ENCODE measurements at places on chromosomes 5 and 9. TPM values are rescaled to one million over a fixed set of nuclear protein-coding genes. Genes with fewer than 3 reads are reported as not detected.

The TAF9 gene
- total RNA-seq, result 50.4 TPM

The IRX2 gene
- total RNA-seq, result 17.6 TPM

The LECT2 gene
- not detected for total RNA-seq

The RAB14 gene
- 48.6 TPM for total RNA-seq

The OTP gene
- 0.27 TPM for total RNA-seq

The SOX30 gene
- 0.18 TPM for total RNA-seq

The CNTNAP3B gene
- total RNA-seq, result 53.5 TPM

The IFNA1 gene
- not detected for total RNA-seq

The SHB gene
- total RNA-seq, result 12.2 TPM

The ARL14EPL gene
- total RNA-seq, result not detected

The RAB24 gene
- 9.5 TPM for total RNA-seq

The IFNB1 gene
- not detected for total RNA-seq

The OLFML2A gene
- total RNA-seq, result 5.4 TPM

GRCh38 chr5:128965011-128965637, at the start of gene SLC27A6:
Gene SLC27A6, plus strand, starts transcription at chr5:128965488. Its CDS starts 650 bp downstream, at chr5:128966138.
- no peak for DNase-seq

- no peak for DNase-seq
Observed at GRCh38 chr9:82598241-82599039, 464.5 kb downstream of the RASEF start.

DNA sequence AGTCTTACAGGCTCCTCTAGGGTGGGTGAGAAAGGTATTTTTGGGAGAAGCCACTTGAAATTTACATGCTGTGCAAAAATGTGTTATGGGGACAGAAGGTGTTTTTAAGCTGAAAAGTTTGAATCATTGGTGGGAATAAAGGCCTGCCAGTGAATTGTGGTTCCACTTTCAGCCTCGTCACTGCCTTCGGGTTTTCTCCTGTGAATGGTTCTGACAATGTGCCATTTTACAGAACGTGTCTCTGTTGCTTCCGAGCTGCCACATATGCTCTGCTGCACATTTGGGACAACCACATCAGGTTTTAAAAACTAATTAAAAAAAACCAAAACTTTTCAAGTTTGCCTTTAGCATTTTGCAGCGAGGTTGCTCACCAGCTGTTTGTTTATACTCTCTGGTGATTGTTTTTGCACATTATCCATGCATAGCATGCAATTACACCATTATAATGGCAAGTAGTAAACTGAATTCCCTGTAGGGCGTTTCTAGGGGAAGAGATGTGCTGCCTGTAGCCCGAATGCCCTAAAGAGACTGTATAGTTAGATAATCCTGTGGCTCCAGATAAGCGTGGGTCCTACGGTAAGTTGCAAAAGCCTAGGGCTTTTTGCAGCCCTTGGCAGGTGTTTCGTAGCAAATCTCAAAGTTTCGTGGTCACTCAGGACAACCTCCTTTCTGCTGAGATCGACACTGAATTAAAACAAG, 40.1 kb upstream of the SUB1 start:
- DNase-seq, result no peak

- DNase-seq, result no peak
Observed at GRCh38 chr5:136191304-136192014, 1.5 kb downstream of the SMIM32 start.

DNA sequence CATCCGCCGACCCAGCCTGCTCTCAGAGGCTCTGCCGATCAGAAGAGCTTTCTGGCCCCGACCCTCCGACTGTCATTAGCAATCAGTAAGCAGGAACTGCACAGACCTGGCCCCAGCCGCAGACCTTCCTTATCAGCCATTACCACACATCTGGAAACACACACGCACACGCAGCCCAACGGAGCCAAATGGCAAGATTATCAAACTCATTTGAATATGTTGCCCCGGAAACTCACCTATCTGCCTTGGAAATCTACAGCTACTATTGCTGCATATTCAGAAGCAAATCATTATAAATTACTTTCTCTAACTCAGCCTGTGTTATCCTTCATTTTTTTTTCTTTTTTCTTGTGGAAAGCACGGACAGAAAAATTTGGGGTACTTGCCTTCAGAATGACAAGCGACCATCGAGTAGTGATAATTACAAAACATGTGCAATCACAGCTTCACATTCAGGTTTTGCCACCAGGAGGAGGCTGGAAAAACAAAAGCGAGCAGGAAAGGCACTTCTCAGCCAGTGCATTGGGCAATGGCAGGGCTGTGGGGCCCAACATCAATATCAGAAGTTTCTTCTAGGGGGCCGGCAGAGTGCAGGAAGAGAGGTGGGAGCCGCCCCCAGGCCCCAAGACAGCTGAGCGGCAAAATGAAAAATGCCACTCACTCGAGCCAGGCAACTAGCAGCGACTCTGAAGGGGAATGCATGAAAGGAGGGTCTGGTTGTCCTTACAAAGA, 122.3 kb downstream of the VAV2 start:
- DNase-seq, result no peak

DNA sequence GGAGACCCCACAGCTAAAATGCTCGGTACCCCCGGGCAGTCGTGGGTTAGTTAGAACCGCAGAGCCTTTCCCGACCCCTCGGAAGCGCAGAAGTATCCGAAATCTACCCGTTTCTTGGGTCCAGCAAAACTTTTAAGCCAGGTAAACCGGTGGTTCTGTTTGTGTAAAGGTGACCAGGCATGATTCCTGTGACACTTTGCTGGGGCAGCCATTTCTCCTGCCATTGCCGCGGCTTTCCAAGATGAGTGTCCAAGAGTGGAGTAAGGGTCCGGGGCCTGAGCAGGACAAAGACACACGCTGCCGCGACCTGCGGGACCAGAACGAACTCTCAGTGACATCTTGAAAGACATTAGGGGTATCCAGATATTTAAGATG, 655 bp downstream of the MARVELD2 start:
- DNase-seq, result no peak

GRCh38 chr9:3330792-3331420, 194.9 kb downstream of the RFX3 start:
- no peak for DNase-seq

DNA sequence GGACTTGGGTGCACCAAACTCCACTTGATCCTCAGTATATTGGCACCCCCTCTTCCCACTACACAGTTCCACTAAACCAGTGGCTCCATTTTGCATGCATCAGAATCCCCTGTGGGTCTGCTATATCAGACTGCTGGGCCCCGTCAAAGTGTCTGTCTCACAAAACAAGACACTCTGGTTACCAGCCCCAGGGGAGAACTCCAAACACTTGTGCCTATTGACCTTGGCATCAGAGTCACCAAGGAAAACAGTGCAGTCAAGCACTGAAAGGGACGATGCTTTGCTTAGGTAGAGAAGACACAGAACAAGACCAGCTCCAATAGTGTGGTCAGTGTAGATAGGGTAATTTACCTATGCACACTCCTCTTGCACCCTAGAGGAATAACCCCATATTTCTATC, 205.8 kb upstream of the RAI14 start:
- DNase-seq, result no peak

DNA sequence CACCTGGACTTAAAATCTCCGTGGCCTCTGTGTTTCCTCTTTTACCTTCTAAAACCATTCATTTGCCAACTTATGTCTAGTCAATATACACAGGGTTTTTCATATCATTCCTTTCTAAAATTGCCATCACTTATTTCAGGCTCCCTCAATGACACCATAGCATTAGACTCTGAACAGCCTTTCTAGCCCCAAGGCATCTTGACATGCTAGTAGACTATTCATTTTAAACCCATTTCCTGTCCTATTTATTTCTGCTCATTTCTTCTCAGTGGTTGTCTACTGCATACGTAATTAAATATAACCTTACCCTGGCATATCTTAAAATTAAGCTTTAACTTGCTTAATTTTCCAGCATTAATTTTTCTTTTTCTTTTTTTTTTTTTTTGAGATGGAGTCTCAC, 83.2 kb downstream of the PHAX start:
- no peak for DNase-seq

- no peak for DNase-seq
Observed at GRCh38 chr9:125681086-125681622, 25.9 kb downstream of the MAPKAP1 start.

DNA sequence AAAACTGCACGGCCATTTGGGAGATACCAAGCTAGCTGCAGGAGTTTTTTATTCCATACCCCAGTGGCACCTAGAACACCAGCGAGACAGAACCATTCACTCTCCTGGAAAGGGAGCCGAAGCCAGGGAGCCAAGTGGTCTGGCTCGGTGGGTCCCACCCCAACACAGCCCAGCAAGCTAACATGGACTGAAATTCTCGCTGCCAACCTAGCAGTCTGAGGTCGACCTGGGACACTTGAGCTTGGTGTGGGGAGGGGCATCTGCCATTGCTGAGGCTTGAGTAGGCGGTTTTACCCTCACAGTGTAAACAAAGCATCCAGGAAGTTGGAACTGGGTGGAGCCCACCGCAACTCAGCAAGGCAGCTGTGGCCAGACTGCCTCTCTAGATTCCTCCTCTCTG, 108.9 kb upstream of the CHD1 start:
- no peak for DNase-seq

DNA sequence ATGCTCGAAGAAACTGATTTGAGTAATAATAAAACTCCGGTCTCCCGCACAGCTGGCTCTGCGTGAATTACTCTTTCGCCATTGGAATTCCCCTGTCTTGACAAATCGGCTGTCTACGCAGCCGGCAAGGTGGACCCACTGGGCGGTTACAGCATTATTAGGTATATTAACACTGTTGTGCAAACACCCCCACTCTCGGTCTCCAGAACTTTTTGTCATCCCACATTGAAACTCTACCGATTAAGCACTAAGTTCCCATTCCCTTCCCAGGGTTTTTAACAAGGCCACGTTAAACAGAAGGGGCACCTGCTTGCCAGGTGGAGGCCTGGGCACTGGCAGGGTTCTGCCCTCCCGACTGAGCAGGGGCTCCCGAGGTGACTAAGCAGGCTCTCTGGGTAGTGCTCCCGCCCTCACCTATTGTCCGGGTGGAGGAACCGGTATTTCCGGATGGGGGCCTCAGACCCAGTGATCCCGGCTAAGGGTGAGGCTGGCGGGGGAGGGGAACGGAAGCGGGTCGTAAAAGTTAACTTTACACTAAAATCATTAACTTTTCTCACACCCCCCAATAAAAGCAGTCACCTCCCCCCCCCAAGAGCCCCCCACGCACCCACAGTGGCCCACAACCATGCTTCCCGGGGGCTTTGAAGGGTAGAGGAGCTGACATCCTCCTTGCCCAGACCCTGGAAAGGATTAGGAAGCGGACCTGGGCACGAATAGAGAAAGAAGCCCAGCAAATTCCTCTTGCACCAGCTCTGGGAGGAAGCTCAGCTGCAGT, 53.5 kb upstream of the TJP2 start:
- DNase-seq, result no peak

GRCh38 chr9:33748633-33749304, 46.6 kb upstream of the PRSS3 start:
- DNase-seq, result no peak

- no peak for DNase-seq
Observed at GRCh38 chr9:114521846-114522245, 16.6 kb upstream of the WHRN start.

GRCh38 chr5:34501016-34501415, 155.1 kb upstream of the RAI14 start:
- DNase-seq, result no peak

DNA sequence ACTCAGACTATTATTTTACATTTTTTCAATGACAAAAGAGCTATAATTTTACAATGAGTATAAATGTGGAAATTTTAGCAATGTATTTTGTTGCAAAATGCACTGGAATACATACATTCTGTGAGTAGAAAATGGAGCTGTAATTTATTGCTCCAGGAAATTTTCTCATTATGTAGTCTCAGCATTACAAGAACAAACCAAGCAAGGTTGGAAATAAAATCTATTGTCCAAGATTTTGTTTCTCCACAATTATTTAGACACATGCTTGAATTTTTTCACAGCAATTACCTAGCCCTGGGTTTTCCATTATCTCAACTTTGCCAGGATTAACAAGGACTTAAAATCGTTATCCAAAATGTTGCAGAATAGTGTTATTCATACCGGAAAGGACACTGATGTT, 820.1 kb downstream of the CDH12 start:
- DNase-seq, result no peak

DNA sequence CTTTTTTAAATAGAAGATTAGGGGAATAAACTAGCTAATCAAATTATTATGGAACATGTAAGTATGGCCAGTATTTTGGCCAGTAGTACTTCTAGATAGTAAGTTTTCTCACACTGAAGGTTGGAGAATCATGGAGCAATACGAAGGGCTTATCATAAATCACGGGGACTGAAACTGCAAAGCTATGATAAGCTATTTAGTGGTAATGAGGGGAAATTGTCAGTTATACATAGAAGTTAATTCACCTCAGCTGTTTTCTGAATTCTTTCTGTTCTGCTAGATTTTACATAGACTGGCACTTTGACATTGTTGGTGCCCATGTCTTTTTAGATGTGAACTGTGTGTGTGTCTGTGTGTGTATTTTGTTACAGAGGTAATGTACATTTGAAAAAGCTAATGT, 34.5 kb upstream of the FAM151B start:
- no peak for DNase-seq

DNA sequence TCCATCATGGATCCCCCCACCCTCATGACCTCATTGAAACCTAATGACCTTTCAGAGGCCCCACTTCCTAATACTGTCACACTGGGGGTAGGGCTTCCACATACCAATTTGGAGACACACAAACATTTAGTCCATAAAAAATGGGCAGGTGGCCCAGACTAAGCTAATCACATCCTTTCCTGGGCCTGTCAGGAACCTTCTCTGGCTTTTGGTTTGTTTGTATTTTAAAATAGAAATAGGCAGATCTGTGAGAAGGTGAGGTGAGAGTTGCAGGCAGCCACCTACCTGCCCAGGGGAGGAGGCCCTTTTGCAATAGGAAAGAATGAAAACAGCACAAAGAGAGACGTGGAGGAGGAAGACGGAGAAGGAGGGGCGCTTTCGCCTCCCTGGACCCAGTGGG, 90.2 kb upstream of the BOD1 start:
- DNase-seq, result no peak

- no peak for DNase-seq
Observed at GRCh38 chr5:169838688-169839087, 141.6 kb downstream of the INSYN2B start.

- no peak for DNase-seq
Observed at GRCh38 chr9:94135222-94135621, 51.0 kb downstream of the PTPDC1 start.

GRCh38 chr9:106127776-106128175, 433.4 kb downstream of the TMEM38B start:
- DNase-seq, result no peak

DNA sequence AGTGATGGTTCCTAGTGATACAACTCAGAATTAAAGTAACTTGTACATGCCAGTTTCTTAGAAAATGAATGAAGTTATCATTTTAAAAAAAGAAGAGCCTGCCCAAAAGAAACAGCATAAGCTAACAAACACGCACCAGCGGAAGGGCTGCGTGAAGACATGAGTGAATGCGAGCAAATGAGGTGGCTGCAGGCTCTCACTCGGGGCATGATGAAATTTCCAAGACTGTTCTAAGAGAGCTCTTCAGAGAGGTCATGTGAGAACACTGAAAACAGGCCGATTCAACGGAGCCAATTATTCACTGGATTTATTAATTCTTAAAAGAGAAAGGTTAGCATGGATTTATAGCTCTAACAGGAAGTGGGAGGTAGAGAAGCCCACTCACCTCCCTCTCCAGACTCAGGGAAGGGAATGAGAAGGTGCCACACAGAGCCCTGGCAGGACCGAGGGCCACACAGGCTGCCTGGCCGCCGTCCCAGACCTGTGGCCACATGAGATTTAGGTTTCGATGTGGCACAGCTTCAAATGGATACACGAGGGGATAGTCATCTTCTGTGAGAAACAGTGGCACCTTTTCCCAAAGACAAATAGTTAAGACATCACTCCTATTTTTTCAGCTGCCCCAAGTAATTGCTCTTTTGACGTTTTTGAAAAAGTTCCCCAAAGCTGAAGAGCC, 55.5 kb downstream of the HABP4 start:
- no peak for DNase-seq
